NCI-H345 (cell line): ENCODE measurements at places on chromosomes 13 and 19.

- no peak for DNase-seq
Measured at GRCh38 chr19:53962887-53963431, at the start of gene CACNG8. TSS of gene CACNG8 (plus strand) at chr19:53962937.

GRCh38 chr19:1357531-1358109 lies 26.1 kb upstream of the NDUFS7 start:
- DNase-seq = peak; percentile 46

DNA sequence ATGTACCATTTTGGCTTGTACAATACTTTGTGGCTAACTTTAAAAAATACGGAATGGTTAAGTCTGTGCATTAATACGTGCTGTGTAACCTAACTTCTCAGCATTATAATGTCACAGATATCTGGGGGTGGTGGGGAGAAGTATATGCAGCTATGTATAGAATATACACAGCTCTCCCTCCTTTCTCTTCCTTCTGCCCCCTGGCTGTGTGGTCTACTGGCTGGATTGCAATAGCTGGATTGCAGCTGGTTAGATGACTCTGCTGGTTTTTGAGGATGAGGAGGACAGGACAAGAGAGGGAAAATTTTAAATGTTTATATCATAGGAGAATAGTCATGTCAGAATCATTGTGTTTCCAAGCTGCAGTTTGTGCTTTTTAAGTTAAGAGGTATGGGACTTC lies 9.7 kb downstream of the RNASEH2B start:
- DNase-seq = no peak

GRCh38 chr19:33241530-33242101 lies 16.0 kb upstream of the SLC7A10 start:
- DNase-seq = peak; percentile 36
